D721Med (cell line): ENCODE measurements at places on chromosomes 11 and 22.

- no peak for DNase-seq
Measured at GRCh38 chr11:18633256-18634139, 644 bp downstream of the SPTY2D1 start.

- DNase-seq = no peak
Measured at GRCh38 chr11:12741671-12742216, 67.5 kb downstream of the TEAD1 start.

- no peak for DNase-seq
Measured at GRCh38 chr11:97454988-97455387, 1065.2 kb downstream of the JRKL start.

DNA sequence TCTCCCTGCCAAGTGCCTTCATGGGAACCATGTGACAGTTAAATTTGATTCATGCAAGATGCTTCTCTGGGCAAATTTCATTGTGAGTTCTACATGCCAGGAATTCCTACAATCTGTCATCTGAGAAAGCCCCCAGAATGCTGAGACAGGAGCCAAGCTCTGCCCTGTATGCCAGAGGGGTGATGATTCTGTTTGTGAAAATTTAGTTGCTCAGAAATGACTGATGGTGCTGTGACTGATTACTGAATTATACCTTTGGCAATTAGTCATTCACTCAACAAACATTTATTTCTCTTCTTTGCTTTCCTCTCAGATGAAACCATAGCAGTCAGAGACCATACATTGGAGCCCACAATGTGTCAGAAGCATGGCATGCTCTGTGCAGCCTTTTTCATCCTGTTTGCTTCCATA lies 69.0 kb upstream of the ZBED5 start:
- DNase-seq = no peak

DNA sequence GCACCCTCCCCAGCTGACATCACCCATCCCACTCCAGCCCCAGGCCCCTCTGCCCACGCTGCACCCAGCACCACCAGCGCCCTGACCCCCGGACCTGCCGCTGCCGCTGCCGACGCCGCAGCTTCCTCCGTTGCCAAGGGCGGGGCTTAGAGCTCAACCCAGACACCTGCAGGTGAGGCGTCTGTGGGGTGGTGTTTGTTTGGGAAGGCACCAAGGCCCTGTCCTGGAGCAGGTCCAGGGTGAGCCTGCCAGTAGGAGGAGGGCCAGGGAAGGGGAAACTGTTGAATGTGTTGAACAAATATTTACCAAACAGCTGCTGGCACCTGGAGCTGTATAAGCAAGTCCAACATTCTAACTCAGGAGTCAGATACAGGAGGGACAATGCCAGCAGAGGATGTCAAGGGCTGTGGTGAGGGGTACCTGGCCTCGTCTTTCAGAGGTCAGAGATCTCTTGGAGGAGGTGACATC lies 3.1 kb downstream of the VEGFB start:
- DNase-seq = no peak

DNA sequence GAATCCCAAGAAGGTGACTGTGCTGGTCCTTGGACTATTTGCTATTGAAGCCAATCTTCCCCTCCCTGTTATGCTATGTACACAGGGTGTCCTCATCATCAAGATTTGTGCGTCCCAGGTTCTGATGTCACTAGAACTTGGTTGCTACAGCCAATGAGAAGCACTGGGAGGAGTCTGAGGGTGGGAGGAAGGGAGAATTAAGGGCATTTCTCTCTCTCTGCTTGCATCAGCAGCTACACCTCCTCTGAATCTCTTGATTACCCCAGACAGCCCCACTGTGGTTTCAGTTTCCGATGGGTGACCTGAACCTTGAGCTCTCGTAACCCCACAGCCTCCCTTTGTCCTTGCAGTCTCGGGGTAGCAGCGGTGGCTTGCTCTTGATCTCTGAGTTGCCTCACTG lies 212.4 kb upstream of the SESN3 start:
- DNase-seq = no peak

DNA sequence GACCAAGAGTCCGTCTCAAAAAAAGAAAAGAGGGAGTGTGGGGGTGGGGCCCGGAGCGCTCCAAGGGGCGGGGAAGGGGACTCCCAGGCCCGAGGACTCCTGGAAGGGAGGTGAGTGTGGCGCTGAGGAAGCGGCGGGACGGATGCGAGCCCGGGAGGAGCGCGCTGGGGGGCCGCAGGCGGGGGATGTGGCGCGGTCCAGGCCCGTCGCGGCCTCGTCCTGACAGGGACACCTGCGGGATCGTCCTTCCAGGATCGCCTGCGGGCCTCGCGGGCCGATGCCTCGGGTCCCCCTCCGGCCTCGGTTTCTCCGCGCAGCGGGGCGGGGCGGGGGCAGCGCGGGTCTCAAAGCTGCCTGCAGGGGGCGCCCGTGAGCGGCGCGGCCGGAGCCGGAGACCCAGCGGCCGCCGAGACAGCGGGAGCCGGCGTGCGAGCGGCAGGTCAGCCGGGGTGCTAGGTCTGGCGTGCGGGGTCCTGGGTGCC lies 3.8 kb upstream of the ADORA2A start:
- DNase-seq = peak; percentile 87

DNA sequence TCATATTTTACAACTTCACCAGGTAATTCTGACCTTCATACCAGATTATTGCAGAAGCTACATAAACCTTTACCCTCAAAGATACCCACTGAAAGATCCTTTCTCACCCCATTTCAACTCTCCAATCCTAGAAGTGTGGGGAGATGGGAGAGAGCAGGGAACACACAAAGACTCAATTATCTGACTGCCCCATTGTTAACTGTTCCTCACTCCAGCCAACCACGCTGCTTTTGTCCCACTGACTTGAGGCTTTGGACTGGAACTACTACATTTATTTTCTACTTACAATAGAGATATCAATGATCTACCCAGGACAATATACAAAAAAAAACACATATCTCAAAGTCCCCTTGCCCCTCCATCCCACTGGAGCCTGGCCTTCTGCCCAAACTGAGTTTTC lies 44.7 kb upstream of the SLN start:
- DNase-seq = no peak

DNA sequence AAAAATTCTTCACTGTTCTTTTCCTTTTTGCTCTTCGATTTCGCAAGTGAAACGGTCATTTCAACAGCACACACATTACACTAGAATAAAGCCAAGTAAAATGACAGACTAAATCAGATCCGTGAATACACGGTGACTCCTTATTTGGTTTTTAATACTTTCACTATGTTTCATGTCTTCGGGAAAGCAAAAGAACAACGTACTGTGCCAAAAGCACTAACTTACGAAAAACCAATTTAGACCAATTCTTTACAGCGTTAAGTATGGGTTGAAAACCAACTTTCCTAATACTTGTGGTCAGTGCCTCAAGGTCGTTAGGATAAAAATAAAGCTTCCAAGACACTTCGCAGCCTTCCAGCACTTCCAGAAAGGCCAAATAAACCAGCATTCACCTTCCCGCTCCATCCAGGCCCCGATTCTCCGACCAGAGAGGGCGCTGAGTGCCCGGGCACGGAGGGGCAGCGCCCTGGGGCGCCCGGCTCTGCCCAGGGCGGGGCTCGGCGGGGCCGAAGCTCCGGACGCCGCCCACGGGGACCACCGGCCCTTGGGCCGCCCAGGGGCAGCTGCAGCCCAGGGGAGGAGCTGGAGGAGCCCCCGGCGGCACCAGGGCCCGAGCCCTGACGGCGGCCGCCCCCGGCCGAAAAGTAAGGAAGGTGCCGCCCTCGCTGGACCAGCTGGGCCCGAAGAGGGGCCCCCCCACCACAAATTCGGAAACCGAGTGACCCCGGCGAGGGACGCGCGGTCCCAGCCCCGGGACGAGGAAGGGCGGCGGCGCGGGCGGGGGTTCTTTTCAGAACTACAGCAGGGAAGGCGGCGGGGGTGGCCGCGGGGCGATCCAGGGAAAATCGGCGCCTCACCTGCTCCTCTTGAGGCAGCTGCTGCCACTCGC lies 499 bp downstream of the ATL3 start:
- DNase-seq = no peak

DNA sequence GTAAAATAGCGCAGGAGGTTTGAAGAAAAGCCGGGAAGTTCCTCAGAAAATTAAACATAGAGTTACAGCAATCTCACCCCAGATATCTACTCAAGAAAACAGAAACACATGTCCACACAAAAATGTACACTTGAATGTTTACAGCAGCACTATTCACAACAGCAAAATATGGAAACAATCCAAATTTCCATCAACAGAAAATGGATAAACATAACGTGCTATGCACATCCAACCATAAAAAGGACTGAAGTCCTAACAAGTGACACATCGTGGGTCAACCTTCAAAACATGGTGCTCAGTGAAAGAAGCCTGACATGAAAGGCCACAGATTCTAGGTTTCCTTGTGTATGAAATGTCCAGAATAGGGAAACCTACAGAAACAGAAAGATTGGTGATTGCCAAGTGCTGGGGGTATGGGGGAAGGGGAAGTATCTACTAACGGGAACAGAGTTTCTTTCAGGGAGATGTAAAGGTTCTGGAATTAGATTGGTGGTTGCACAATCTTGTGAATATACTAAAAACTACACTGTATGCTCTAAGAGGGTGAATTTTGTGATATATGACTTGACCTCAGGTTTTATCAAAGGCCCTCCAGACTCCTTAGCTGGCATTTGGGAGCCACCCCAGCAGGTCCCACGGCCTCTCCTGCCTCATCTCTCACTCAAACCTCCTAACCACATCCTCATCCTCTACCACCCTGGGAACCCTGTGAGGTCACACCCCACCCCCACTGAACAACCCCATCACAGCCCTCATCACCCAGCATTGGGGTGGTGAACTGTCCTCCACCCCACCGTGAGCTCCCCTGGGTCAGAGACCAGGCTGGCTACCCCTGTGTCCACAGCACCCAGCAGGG lies 69.2 kb upstream of the PRR5 start:
- DNase-seq = no peak

- no peak for DNase-seq
Measured at GRCh38 chr11:61045271-61045670, 57.0 kb upstream of the CD5 start.

DNA sequence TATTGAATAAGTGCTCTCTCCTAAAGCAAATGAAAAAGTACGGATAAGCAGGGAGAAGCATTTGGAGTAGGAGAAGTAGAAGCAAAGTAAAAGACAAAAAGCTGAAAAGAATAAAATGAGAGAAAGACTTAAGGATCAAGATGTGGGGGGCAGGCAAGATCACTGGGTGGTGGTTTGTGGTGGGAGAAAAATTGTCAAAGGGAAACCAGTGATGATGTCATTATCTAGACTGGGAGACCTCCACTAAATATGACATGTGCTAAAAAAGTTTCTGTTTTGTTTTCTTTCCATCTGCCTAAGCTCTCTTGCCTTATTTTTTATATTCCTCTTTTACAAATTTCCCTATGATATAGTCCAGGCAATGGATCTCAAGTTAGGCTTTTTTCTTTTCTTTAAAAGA lies 14.8 kb upstream of the MAML2 start:
- DNase-seq = no peak

- DNase-seq = no peak
Measured at GRCh38 chr11:21173476-21173875, 504.1 kb downstream of the NELL1 start.

GRCh38 chr11:75797116-75797515 lies 17.9 kb upstream of the UVRAG start:
- DNase-seq = no peak

GRCh38 chr22:10780281-10780680 lies 4747.7 kb upstream of the OR11H1 start:
- no peak for DNase-seq

- no peak for DNase-seq
Measured at GRCh38 chr11:87022254-87022653, 15.5 kb upstream of the TMEM135 start.

GRCh38 chr22:48888466-48889208 lies 939.0 kb downstream of the BRD1 start:
- no peak for DNase-seq

DNA sequence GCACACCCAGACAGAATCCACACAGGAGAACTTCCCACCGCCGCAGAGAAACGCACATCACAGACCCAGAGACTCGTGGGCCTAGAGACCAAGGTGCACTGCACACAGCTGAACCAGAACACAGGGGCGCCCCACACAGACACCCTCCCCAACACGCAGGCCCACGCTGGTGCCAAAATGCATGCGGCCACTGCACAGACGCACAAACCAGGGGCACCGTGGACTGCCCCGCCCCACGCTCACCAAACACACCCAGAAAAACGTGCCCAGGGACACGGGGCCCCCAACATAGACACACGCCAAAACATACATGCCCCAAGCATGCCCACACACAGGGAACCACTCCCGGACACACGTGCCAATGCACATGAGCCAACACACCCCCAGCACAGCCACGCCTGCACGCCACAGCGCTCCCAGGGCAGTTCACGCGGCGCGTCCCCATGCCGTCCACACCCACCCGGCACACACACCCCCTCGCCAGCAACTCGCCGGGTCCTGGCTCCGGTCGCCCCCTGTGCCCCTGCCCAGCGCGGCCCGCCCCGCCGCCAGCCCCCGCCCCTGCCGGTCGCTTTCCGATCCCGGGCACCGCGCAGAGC lies 7.8 kb downstream of the ELFN2 start:
- no peak for DNase-seq

- no peak for DNase-seq
Measured at GRCh38 chr22:41929418-41929810, 2.8 kb upstream of the TNFRSF13C start.

DNA sequence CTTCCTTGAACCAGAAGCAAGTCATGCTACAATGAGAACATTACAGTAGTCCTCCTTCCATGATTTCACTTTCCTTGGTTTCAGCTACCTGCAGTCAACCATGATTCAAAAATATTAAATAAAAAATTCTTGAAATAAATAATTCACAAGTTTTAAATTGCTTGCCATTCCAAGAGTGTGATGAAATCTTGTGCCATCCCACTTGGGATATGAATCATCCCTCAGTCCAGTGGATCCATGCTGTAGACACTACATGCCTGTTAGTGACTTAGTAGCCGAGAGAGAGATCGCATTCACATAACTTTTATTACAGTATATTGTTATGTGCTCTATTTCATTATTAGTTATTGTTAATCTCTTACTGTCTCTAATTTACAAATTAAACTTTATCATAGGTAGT lies 6.0 kb downstream of the HOATZ start:
- no peak for DNase-seq
